ENCODE measurements at places on chromosomes 16 and 17. TPM values are rescaled to one million over a fixed set of nuclear protein-coding genes. Genes with fewer than 3 reads are reported as not detected.

TMC7 gene
- polyA plus RNA-seq, result 3.5 TPM

CPNE7 gene
- polyA plus RNA-seq, result 0.15 TPM

HBM gene
- polyA plus RNA-seq, result not detected

HID1 gene
- polyA plus RNA-seq, result 26.6 TPM

DHX8 gene
- 20.7 TPM for polyA plus RNA-seq

All from neural cell (in vitro differentiated cells).